ENCODE measurements at places on chromosomes 6 and 20. TPM values are rescaled to one million over a fixed set of nuclear protein-coding genes. Genes with fewer than 3 reads are reported as not detected.

The DNAH8 gene
- 1.1 TPM for total RNA-seq

The CST3 gene
- total RNA-seq = 1.0 TPM

The ANGPT4 gene
- total RNA-seq = not detected

The ZDHHC14 gene
- total RNA-seq = 50.4 TPM

The OSTM1 gene
- 33.2 TPM for total RNA-seq

The AVP gene
- 7.0 TPM for total RNA-seq

The PPP1R14C gene
- total RNA-seq = not detected

The PRR18 gene
- total RNA-seq = not detected

The UST gene
- 16.9 TPM for total RNA-seq

The PPIL6 gene
- total RNA-seq = 1.8 TPM

Data from B cell (primary cell).